ENCODE measurements at places on chromosomes 2 and 18.

GRCh38 chr2:72583376-72583775, 242.5 kb downstream of the EXOC6B start:
- DNase-seq: no peak

DNA sequence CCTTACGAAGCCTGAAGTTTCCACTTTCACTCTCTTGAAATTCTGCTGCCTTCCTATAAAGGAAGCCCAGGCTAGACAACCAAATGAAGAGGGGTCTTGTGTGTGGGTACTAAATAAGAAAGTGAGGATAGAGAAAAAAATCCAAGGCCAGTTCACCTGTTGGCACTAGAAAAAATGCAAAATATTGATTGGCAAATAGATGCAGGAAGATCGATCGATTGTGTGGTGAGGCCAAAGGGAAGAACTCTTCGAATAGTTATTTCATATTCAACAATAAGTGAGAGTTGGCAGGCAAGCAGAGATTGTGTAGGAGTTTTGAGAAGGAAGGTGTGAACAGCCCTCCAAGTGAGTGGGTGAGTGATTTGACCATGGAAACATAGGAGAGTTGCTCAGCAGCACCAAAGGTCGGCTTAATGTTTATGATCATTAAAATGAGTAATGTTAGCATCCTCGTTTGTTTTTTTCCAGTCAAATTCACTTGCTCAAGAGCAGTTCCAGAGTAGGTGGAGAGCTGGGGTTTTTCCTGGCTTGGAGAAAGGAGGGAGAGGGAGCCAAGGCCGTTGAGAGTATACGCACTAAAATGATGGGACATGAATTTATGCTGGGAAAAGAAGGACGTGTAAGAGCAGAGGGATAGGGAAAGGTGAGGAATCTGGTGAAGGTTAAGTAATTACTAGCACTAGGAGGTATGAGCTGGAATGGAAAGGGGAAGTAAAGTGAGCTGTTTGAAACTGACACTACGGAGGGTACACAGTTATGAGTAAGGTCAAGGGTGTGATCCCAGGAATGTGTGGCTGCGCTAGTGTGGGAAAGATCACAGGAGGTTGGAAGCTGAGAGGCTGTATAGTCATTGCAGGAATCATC, 1.1 kb upstream of the NAPG start:
- no peak for DNase-seq

GRCh38 chr2:72965770-72966450, 48.6 kb downstream of the EMX1 start:
- no peak for DNase-seq

- no peak for DNase-seq
These were observed 106.5 kb upstream of the SCN1A start for GRCh38 chr2:166234112-166234846.

DNA sequence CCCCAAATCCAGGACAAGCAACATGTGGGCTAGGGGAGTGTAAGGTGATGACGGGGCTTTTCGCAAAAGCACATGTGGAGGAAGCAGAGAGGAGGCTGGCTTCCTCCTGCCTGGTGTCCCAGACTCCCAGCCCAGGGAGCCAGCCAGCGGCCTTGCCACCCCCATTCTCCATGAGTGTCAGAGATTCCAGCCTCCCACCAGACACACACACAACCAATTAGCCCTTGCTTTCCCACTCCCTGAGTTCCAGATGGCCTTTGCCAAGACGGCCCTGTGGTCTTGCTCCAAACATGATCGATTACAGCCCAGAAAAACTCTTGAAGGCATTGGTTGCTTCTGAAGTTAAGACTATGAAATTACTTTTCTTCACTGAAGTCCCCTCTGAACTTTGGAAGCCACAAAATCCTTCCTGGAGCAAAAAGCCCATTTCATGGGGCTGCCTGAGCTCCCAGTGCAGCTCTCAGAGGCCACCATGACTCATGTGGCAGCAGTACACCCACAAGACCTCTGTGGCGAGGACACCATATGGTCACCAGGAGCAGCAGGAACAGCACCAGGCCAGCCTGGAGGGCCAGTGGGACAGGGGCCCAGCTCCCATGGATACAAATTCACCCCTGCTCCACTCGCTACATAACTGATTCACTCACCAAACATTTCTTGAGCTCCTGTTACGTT, 69.1 kb upstream of the PID1 start:
- DNase-seq: no peak

DNA sequence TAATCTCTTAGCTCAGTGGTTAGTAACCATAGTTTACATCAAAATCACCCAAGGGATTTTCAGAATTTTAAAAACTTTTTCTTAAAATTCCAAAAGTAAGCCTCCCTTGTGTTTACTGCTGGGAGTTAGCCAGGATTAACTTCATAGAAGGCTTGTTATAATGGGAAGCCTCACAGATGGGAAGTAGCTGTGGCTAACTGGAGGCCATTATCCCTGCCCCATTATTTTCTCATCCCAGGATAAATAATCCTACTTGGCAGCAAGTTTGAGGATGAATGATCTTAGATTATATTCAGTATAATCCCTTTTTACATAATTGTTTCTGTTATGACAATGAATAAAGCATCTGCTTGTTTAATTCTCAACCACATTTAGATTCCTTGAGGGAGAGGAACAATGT, 25.5 kb downstream of the PLEK start:
- no peak for DNase-seq
